ENCODE measurements at places on chromosomes 7 and 10.

GRCh38 chr7:98557538-98558031 lies 59.5 kb upstream of the NPTX2 start:
- DNase-seq, result no peak

GRCh38 chr10:60846173-60846572 lies 67.9 kb downstream of the CDK1 start:
- DNase-seq, result no peak

DNA sequence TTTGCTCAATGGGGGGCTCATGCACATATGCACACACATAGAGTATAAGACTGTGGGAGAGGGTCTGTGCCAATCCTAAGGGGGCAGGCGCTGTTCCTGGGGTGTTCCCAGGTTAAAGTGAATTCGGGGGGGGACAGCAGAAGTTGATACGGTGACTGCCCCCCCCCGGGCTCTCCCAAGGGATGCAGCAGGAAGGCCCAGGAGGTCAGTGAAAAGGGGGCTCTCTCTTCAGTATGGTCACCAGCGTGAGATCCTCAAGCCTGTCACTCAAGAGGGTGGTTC lies 32.4 kb downstream of the SPDYE6 start:
- no peak for DNase-seq

- no peak for DNase-seq
These were observed 829.0 kb downstream of the TNS3 start for GRCh38 chr7:46752881-46753366.

DNA sequence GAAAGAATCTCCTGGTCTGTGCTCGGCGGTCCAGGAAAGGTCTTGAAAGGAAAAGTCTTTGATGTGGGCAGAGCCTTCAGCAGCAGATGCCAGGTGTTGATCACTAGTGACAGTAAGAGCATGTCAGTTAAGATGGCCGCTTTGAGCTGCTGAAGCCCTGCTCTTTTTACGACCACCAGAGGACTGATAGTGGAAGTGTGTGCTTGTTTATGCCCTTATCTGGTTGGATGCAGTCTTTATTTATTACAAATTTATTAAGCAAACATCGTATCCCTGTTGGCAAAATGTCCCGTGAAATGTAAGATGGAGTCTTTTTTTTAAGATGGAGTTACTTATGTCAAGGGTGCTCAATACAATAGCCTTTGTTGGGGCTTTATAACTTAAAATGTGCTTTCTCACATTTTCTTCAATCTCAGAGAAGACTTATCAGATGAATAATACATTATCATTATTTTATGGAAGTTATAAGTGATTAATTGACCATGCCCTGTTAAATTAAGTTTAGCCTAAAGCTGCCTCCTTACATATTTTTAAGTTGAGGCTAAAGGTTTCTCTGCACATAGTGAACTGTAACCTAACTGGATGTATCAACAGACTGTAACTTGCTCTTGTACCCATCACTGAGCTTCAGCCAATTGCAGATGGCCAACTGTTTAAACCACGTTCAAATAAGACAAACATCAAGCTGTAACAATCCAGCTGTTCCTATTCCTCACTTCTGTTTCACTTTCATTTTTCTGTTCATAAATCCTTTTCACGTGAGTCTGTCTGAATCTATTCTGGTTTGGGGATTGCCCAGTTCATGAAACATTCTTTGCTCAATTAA lies 97.4 kb upstream of the PIK3CG start:
- DNase-seq, result no peak

DNA sequence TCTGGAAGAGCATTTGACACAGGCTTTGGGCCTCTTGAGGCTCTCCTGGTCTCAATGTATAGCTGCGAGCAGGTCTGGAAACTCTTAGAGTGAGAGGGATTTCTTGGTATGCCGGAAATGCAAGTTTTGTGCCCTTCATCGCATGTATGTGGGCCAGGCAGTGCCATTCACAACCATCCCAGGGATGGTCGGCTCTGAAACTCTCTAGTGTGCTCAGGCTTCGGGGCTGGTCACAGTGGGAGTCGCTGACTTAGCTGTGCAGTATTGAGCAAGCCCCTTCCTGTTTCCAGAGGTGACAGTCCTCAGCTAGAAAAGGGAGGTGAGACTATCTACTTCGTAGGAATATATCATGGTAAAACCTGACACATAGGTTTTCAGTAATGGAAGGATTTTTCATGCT lies 2.0 kb upstream of the AOAH start:
- no peak for DNase-seq
